ENCODE measurements at places on chromosomes 5 and 9.
A peak's percentile ranks its signal among the peaks of the same experiment; 100 is the strongest.

GRCh38 chr9:10930081-10930480 lies 317.3 kb upstream of the PTPRD start:
- no peak for DNase-seq

DNA sequence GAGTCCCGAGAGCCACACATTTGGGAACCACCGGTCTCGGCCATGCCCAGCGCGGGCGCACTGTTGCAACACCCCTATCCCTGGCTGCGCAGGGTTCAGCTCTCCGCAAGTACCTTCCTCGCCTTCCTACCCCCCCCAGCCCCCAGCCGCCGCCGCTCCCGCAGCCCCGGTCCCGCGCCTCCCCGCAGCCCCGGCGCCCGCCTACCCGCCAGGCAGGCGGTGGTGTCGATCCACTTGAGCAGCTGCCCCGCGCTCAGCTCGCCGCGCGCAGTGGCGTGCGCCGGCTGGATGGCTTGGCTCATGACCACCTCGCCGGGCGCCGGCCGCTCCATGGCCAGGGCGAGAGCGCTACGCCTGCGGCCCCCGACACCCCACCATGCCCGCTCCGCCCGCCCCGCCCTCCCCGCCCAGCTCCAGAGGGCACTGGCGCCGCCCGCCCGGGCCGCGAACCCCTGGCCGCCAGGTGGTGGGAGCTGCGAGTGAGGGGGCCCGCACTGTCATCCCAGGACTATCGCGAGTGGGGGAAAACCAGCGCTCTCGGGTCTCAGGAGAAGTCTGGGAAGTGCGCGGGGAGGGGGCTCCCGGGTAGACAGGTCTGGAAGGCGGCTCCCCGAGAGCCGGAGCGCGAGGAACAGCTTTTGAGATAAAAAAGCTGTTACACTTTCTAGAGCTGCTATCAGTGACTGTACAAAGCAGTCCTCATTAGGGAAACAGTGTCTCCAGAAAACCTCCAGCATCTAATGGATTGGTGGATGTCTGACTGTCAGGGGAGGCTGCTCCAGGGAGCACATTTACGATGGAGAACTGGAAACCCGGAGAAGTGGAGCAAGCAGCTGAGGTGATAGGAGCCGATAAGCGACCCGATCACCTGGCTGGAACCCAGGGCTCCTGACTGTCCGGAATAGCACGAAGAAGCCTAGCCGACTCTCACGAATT lies at the start of gene ACOT12:
Gene ACOT12 (minus strand): TSS at position 352 of the 936 bp plus-strand sequence. CDS start 20 bp downstream, at position 332.
- no peak for DNase-seq

- no peak for DNase-seq
Observed at GRCh38 chr9:38216572-38216971, 147.5 kb upstream of the SHB start.

DNA sequence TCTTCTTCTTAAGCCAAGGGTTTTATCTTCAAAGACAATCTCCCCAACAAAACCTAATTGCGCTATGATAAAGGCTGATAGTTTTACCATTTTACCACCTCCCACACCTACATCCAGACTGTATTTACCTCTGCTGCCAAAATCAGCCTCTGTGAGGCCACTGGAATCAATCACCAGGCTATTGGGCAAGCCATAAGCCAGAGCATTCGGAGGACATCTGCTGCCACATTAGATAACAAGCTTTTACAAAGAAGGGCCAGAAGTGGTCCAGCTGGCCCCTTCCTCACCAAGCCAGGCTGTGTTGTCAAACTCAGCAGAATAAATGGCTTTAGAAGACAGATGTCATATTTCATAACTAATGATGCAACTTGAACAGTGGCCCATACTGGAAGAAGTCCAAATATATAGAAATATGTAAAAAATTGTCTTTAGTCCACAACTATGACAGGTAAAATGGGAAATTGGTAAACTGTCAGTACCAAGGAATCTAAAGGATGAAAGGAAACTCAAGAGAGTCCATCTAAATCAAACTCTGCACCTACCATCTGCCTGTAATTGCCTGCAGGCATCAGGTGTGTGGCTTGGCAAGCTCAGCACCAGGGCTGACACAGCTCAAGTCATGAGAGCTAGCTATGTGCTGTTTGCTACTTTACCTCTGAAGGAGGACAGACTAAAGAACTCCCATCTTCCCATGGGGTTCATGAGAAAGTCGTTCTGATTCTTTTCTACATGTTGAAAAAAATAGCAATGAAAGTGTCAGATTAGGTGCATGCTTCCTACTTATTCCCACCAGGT lies 16.1 kb downstream of the SLC45A2 start:
- DNase-seq = no peak

DNA sequence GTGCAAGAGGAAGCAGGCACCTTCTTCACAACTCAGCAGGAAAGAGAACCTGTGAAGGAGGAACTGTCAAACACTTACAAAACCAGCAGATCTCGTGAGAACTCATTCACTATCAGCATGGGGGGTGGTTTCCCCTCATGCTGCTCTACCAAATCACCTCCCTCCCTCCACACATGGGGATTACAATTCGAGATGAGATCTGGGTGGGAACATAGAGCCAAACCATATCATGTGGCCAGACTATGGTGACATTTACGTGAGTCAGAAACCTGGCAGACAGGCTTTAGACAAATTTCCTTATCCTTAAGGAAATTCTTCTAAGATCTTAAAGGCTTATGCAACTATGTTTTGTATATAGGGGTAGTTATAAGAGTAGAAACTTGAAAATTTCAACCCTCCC lies 8.7 kb upstream of the AOPEP start:
- DNase-seq = no peak

- no peak for DNase-seq
Observed at GRCh38 chr5:44565902-44566301, 176.7 kb upstream of the FGF10 start.

GRCh38 chr9:117103438-117104110 lies 311.3 kb downstream of the ASTN2 start:
- no peak for DNase-seq

- DNase-seq = no peak
Observed at GRCh38 chr9:100581081-100581480, 3.2 kb downstream of the CAVIN4 start.

GRCh38 chr5:127031147-127031862 lies 947 bp upstream of the MARCHF3 start:
- DNase-seq = peak; percentile 4

GRCh38 chr9:37974506-37975173 lies 70.7 kb upstream of the SLC25A51 start:
- DNase-seq = no peak

Measured in activated gamma-delta T cell treated with Interleukin-2 at 50 U/mL for 16 hours (primary cell).